ENCODE measurements at places on chromosomes 2 and 18.

DNA sequence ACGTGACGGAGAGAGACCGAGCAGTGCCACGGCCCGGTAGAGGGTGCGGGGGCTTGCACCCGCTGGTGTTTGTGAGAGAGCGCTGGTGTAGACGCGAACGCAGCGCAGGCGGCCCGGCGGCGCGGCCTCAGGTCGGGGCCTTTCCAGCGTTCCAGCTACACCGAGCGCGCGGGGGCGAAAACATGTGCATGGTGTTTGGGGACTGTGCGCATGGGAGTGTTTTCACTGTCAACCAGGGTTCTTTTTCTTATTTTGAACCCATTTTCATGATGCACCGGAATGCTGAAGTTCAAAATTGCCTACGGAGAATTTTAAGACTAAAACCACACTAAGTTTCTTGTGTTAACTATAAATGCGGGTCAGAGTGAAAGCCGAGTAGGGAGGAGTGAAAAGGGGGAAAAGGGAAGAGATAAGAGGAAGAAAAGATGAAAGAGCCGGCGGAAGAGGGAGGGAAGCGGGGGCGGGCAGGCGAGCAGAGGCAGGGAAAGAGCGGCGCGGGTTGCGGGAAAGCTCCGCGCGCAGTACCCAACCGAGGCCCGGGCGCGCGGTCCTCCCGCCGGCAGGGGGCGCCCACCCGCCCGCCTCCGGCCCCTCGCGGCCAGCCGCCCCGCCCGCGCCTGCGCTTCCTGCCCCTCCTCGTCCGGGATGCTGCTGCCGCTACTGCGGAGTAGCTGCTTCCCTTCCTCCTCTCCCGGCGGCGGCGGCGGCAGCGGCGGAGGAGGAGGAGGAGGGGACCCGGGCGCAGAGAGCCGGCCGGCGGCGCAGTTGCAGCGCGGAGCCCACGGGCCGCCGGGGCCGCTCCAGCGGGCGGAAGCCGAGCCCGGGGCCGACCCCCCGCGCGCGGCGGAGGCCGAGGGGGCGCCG, at the start of gene RAB12:
TSS of gene RAB12 (plus strand) at position 643 of the 864 bp plus-strand sequence. CDS start at position 646, 3 bp downstream.
- peak; percentile 77 for DNase-seq

- DNase-seq: no peak
These were observed 425.1 kb downstream of the NRXN1 start for GRCh38 chr2:50606860-50607259.

GRCh38 chr2:217751192-217751591, 251.6 kb downstream of the TNS1 start:
- DNase-seq: no peak

DNA sequence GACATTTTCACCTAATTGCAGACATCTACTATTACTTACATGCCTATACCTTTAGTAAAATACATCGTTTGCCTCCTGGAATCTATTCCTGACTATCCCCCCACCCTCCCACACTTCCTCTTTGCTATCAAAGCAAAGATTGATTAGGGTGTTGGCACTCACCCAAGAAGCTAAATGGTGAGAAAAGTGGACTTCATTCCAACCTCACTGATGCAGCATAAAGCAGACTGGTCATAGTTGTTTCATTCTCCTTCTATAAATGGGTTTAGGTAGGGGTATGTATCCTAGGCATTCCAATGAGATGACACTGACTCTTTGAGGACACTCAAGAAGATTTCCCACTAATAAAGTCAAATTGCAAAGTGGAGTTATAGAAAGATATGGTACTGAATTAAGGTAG, 97.4 kb downstream of the LRP1B start:
- no peak for DNase-seq

GRCh38 chr2:101265893-101266499, 13.3 kb downstream of the CNOT11 start:
- no peak for DNase-seq

DNA sequence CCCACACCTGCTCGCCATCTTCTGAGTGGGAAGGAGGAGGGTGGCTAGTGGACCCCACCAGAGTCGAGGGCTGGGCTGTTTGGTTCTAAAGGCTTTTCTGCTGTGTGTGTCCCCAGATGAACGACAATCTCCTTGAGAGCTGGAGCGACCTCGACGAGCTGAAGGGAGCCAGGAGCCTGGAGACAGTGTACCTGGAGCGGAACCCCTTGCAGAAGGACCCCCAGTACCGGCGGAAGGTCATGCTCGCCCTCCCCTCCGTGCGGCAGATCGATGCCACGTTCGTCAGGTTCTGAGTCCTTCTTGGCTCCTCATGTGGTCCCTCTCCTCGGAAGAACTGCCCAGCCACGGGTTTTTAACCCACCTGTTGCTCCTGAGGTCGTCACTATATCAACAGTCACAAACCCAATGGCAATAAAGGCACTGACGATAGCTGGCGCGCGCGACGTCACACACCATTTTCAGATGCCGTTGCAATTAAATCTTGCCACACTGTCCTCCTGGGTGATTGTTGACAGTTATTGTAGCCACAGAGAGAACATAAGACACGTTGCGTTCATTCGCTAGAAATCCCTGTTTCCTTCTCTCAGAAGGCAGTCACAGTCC, 5.8 kb upstream of the ANO7 start:
- DNase-seq: no peak

DNA sequence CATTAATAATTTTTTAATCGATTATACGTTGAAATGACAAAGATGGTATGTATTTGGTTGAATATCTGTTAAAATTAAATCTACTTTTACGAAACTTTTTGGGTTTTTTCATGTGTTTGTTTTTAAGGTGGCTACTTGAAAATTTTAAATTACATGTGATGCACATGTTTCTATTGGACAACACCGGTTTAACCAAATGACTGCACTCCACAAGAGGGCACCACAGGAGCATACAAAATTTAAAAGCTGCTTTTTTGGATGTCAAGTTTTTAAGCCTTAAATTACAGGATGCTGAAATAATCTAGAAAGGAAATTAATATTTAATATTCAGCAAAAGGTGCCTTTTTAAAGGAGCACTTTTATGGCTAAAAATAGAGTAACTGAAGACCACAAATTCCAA, 98.7 kb downstream of the ACVR1 start:
- no peak for DNase-seq

DNA sequence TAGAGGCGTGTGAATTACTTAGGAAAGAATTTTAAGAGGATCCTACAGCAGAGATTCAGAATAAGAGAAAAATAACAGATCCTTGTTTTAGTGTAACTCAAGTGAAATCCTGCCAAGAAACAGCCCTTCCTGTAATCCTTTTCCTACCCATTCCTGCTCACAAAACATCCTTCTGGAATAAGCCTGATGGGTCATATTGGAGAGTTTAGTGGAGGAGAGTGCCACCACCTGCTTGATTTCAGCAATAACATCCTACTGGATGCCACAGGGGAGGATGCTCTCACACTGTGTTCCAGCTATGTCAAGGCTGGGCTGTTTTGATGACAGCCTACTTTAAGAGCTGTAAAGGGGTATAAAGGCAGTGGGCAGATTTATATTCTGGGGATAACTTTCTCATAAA, 54.8 kb upstream of the CCDC178 start:
- no peak for DNase-seq

DNA sequence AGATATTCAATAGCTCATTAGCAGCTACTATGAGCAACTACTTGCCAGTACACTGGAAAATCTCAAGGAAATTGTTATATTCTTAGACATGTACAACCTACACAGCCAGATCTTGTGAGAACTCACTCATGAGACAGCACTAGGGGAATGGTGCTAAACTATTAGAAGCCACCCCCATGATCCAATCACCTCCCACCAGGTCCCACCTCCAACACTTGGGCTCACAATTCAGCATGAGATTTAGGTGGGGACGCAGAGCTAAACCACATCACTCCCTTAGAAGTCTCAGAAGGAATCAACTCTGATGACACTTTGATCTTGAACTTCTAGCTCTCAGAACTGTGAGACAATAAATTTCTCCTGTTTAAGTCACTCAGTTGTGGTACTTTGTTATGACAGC, 418.3 kb upstream of the SPHKAP start:
- no peak for DNase-seq

- DNase-seq: no peak
These were observed 15.6 kb upstream of the FHOD3 start for GRCh38 chr18:36281936-36282335.

- no peak for DNase-seq
These were observed 147.7 kb upstream of the DTNA start for GRCh38 chr18:34562252-34562870.

DNA sequence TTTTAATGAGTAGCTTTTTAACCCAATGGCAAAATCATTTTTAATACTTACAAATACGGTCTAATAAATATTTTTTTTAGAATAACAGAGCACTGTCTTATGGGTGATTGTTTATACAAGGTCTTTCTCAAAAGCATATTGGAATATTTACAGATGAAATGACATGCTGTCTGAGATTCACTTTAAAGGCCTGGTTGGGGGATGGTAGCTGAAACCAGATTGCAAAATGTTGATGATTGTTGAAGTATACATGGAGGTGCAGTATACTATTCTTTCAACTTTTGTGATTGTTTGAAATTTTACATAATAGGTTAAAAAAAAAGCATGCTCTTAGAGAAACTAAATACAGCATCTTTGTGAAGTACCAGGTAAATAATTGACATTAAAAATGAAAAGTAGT, 111.2 kb downstream of the FMNL2 start:
- no peak for DNase-seq

- DNase-seq: no peak
These were observed 336.1 kb upstream of the PKDCC start for GRCh38 chr2:41711736-41712135.

DNA sequence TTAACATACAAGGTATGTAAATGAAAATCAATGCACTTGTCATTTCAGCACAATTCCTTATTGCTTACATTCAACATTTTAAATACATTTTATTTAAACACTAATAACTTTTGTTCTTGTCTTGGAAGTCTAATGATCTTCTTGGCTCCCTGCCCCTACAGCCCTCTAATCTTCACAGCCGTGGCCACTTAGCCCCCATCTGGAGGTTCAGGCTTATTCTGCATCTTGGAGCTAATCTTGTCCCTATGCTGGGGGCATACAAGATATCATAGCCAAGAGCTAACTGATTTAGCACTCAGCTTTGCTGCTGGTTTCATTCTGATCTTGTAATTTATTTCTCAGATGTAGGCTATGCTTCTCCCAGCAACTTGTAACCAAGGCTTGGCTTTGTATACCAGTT, 140.8 kb downstream of the TMEFF2 start:
- no peak for DNase-seq

DNA sequence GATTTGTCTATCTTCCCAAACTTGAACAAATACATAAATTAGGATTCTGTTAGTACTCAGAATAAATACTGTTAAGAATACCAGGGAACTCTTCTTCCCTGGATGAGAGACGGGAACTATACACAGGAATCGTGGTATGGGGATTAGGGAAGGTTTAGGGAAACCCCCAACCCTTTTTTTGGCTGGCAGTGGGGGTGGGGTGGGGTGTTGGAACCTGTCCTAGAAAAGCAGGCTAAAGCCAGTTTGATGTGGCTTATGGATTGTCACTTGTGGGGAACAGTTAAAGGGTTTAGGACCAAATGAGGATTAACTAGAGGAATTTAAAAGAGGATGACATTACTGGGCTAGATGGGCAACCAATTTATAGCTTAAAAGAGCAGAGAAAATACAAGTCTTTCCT, 1.8 kb downstream of the SLC4A10 start:
- no peak for DNase-seq

DNA sequence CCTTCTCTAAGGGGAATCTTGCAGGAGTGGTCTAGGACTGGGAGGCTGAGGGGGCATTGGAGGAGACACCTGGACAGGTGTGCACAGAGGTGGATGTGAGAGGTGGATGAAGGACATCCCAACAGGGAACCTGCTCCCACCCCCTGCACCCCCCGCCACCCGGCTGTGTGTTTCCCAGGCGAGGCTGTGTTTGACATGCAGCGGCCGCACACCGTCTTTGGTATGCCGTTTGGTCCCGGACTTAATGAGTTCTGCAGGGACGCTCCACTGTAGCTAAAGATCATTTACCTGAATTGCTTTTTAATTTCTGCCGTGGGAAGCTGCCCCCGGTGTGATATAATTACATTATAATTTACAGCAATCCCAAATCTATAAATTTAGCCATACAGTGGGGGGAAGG, 87.3 kb downstream of the GLI2 start:
- DNase-seq: no peak

DNA sequence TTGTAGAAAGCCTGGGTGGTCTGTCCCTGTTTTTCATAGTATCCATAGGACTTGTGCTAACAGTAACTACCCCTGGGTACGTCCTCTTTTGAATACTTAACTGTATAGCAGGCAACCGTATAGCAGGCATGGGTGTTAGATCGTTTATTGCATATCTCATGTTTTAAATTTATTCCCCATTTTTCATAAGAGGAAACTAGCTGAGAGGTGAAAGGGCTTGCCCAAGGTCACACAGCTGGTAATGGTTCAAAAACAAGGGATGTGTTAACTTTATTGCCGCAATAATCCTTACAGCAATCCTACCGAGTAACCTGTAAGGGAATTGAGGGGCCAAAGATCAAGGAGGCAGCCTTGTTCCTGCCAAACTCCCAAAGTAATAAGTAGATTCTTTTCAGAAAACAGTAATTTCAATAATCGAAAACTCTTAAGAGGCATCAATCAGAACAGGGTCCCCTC, 990 bp upstream of the MGAT4A start:
- DNase-seq: no peak

- DNase-seq: no peak
These were observed 2.0 kb downstream of the TCF4 start for GRCh38 chr18:55585920-55586561.

- peak; percentile 25 for DNase-seq
These were observed 34.9 kb downstream of the RAB10 start for GRCh38 chr2:26068602-26069298.

- DNase-seq: no peak
These were observed 91.7 kb upstream of the ASB18 start for GRCh38 chr2:236355911-236356310.

DNA sequence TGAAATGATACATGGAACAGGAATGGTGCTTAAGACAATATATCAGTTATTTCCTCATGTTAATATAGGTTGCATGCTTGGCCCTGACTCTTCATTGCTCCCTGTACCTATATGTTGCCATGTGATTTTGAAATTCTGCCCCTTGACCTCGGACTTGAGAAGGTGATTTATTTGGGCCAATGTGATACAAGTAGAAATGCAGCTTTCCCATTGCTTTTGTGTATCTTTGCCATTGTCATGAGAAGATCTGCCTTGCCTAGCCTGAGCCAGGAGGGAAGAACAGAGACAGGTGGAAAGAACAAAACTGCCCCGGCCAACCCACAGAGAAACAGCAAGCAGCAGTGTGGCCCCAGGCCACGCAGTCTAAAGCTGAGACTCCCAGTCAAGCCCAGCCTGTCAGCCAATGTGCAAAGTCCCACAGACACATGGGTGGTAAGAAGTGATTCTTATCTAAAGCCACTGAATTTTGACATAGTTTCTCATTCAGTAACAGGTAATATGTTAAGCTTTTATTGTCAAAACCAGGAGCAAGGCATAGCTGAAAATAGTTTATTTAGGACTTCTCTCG, 245.7 kb upstream of the RND3 start:
- DNase-seq: no peak

DNA sequence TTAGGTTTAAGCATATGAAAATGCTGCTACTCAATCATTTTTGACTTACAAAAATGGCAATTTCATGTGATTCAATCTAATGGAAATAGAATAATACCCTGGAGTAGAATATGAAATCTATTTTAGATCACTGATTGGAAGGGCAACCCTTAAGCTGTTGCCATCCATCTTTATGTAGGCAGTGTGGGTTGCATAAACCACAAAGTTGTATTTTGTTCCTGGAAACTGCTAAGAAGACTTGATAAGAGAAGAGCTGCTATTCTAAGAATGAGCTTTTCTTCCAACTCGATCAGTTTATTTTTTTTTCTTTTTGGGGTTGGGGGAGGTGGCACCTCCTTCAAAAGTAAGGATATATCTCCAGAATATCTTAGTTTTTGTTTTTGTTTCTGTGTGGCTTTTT, 60.2 kb downstream of the CAVIN2 start:
- DNase-seq: no peak

GRCh38 chr2:66526180-66526579, 91.3 kb downstream of the MEIS1 start:
- DNase-seq: no peak
